A172 (cell line): ENCODE measurements at places on chromosomes 2 and 18. TPM values are rescaled to one million over a fixed set of nuclear protein-coding genes. Genes with fewer than 3 reads are reported as not detected.

Gene RGPD3
- total RNA-seq, result 0.21 and 0.36 TPM in 2 replicates

Gene USP40
- total RNA-seq, result 62.0 and 70.1 TPM in 2 replicates

Gene LHCGR
- not detected in 2 replicates for total RNA-seq

Gene PLCD4
- total RNA-seq, result 1.3 and 6.9 TPM in 2 replicates

Gene C1QL2
- not detected in 2 replicates for total RNA-seq

Gene RGPD4
- not detected in 2 replicates for total RNA-seq

Gene SCYGR3
- not detected in 2 replicates for total RNA-seq

Gene ALPP
- 0.84 and 2.1 TPM in 2 replicates for total RNA-seq

Gene NT5C1B
- not detected in 2 replicates for total RNA-seq

Gene TGFA
- total RNA-seq, result 0.31 and 1.0 TPM in 2 replicates

Gene DLX1
- total RNA-seq, result 3.9 and 5.3 TPM in 2 replicates

Gene NEUROD1
- not detected in 2 replicates for total RNA-seq

Gene EVX2
- not detected in 2 replicates for total RNA-seq

Gene MATN3
- total RNA-seq, result 13.4 and 16.1 TPM in 2 replicates

Gene IGFBP2
- total RNA-seq, result 42.8 and 56.6 TPM in 2 replicates

Gene SLC14A1
- 1.6 TPM in 1 of 2 replicates, not detected in the other for total RNA-seq

Gene STARD7
- 191 and 196 TPM in 2 replicates for total RNA-seq

Gene TLX2
- 0.90 and 1.7 TPM in 2 replicates for total RNA-seq

Gene EGR4
- total RNA-seq, result not detected in 2 replicates

Gene MC5R
- 6.7 and 7.5 TPM in 2 replicates for total RNA-seq

Gene PROKR1
- total RNA-seq, result not detected in 2 replicates

Gene FRZB
- 0.31 and 0.74 TPM in 2 replicates for total RNA-seq

Gene ZNF407
- 3.5 and 5.7 TPM in 2 replicates for total RNA-seq

Gene SGPP2
- not detected in 2 replicates for total RNA-seq

Gene NAPG
- total RNA-seq, result 48.6 and 65.8 TPM in 2 replicates

Gene ASXL3
- total RNA-seq, result not detected in 2 replicates

Gene CAB39
- 49.8 and 51.9 TPM in 2 replicates for total RNA-seq

Gene UCN
- total RNA-seq, result 4.1 and 5.0 TPM in 2 replicates

Gene SPATA3
- not detected in 2 replicates for total RNA-seq

Gene HRH4
- not detected in 2 replicates for total RNA-seq

Gene NEU4
- total RNA-seq, result 0.22 TPM in 1 of 2 replicates, not detected in the other

Gene C2orf78
- total RNA-seq, result not detected in 2 replicates

Gene MRO
- total RNA-seq, result 0.03 TPM in 1 of 2 replicates, not detected in the other

Gene REEP1
- 7.8 and 10.3 TPM in 2 replicates for total RNA-seq

Gene ANKRD29
- 3.8 and 4.0 TPM in 2 replicates for total RNA-seq
